ENCODE measurements at places on chromosomes 16 and 17.
A peak's percentile ranks its signal among the peaks of the same experiment; 100 is the strongest.

GRCh38 chr16:30628628-30629540 is 18.7 kb upstream of the ZNF689 start:
- DNase-seq: peak; percentile 75

DNA sequence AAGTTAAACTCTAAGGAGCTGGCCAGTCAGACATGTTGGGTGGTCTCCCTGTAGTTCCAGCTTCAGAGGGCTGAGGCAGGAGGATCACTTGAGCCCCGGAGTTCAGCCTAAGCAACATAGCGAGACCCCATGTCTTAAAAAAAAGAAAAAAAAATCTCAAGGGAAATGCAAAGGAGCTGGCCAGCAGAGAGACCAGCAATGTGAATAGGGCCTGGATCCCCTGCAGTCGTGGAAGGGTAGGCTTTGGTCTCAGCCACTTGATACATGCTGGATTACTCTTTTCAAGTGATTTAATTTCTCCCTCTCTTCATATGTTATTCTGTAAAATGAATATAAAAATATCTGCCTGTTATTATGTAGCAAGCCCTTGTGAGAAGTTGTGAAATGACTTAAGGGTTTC is 207.7 kb downstream of the SPECC1 start:
- no peak for DNase-seq

GRCh38 chr17:82970067-82970466 is 109.3 kb upstream of the METRNL start:
- no peak for DNase-seq

DNA sequence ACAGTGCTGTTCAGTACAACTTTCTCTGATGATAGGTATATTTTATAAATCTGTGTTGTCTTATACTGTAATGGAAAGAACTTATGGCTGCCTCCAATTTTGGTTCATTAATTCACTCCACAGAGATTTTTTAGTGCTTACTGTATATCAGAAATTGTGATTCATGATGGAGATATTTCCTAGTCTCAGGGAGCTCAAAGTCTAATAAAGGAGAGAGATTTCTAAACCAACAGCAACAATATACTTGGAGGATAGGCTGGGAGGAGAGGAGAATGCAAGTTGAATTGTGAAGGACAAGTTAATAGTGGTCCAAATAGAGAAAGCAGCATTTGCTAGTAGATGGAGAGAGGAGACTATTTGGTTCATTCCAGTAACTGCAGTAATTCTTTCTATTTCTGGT is 63.5 kb downstream of the TANC2 start:
- DNase-seq: no peak

DNA sequence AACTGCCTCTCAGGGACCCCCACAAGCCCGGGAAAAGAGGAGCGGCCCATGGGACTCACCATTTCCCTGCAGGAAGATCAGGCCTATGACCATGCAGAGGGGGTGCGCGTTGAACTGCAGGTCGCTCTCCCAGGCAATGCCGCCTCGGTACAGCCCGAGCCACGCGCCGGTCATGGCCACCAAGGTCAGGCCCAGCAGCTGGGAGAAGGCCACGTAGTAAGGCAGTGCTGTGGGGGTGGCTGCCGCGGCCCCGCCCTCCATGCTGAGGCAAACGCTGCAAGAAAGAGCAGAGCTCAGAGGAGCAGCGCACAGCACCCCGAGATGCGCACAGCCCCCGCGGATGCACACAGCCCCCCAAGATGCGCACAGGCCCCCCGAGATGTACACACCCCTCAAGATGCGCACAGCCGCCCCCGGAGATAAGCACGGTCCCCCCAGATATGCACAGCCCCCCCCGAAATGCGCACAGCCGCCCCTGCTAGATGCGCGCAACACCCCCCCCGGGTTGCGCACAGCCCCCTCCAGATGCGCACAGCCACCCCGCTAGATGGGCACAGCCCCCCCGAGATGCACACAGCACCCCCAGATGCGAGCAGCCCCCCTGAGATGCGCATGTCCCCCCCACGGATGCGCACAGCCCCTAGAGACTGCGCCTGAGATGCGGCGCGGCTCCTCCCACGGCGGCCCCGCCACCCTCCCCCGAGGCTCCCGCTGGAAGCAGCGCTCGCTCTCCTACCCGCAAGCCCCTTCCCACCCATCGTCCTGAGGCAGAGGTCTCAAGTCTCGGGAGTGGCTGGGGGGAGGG is 8.6 kb downstream of the CYB561 start:
- DNase-seq: no peak

DNA sequence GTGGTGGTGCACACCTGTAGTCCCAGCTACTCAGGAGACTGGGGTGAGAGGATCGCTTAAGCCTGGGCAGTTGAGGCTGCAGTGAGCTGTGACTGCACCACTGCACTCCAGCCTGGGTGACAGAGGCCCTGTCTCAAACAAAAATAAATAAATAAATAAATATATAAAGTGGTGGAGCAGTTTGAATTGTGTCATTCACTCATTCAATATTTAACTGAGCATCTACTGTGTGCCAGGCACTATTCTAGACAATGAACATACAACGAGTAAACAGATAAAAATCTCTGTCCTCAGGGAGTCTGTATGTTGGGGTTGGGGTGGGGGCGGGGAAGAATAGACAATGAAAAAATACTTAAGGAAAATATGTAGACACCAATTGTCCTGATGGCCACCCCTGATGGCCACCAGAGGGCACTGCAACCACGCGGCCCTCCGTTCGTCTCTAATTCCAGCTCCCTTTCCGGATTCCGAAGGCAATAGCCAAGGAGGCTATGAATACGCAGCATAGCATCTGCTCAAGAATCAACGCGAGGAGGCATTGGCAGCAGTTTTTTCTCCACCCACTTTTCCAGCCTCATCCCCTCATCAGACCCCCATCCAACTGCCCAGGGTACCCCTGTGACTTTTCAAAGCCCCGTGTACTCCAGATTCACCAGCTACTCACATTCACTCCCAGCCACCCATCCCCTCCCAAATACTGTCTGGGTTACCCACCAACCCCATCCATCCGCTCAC is 21.4 kb downstream of the QPRT start:
- DNase-seq: peak; percentile 36

DNA sequence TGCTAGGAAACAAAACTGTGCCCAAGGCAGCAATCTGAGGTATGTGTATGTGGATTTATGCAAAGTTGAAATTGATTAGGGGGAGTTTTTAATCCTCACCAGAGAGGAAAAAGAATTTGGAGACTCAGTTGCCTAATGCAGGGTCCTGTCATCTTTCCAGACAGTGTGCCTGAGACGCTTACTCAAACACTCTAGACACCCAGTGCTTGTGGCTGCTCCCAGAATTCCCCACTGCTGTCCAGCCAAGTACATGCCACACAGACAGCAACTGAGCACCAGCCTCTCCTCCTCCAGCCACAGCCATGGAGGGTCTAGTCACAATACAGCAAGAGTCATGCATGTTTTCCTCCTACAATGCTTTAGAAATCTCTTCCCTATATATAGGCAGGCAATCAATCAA is 118.1 kb downstream of the HIC1 start:
- no peak for DNase-seq

GRCh38 chr17:6591599-6592158 is 35.3 kb upstream of the PITPNM3 start:
- no peak for DNase-seq

GRCh38 chr17:3594976-3595375 is 14.2 kb downstream of the TRPV1 start:
- DNase-seq: no peak

GRCh38 chr16:80993307-80993706 is 13.4 kb downstream of the CMC2 start:
- DNase-seq: no peak

DNA sequence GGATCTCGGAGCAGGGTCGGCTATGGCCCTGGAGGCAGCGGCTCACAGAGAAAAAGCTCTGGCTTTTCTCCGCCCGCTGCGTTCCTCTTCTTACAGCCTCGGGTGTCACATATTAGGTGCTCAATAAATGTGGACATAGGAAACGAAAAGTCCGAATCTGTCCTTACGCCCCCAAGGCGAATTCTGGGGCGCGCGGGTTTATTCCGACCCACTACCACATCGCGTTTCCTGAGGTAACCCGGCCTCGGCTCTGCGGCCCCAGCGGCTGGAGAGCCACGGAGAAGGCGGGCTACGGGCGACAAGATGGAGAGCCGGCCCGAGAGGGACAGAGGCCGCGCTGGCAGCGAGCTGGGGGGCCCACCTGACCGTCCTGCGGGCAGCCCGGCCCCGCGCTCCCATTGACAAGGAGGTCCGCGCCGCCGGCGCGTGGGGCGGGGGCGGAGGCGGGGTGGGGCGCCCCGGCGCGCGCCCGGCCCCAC is 573 bp upstream of the GNAO1 start:
- no peak for DNase-seq

GRCh38 chr17:41101586-41102259 is at the start of gene KRTAP4-16:
TSS of gene KRTAP4-16 (minus strand) at chr17:41102209. CDS start at chr17:41102209, 0 bp downstream.
- DNase-seq: no peak

- DNase-seq: peak; percentile 22
Observed at GRCh38 chr16:82580298-82580890, 46.4 kb upstream of the CDH13 start.

GRCh38 chr17:36460265-36460937 is 26.1 kb upstream of the ZNHIT3 start:
- no peak for DNase-seq

DNA sequence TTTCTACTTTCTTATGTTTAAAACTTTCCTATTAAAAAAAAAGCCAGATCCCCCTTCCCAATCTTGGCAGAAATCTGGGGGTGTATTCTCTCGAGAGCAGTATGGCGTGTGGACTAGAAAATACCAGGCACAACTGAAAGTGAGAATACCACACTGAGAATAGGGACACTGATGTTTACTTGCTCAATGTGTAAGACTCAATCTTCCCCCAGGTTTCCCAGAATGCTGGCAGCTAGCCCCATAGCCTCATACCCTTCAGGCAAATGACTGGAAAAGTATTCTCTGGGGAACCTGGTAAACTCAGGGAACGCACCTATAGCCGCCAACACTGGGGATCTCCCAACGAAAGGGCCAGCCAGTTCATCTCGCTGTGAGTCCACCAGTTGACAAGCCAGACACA is 15.3 kb downstream of the ZZEF1 start:
- DNase-seq: no peak

GRCh38 chr17:28760601-28761562 is 17.1 kb downstream of the TRAF4 start:
- no peak for DNase-seq

- DNase-seq: no peak
Observed at GRCh38 chr17:79993390-79994227, 42.1 kb downstream of the TBC1D16 start.

- DNase-seq: no peak
Observed at GRCh38 chr17:50147841-50148225, 2.6 kb downstream of the PPP1R9B start.

GRCh38 chr17:7961421-7961820 is 29.4 kb downstream of the CNTROB start:
- DNase-seq: no peak

Data from amygdala (tissue), 56 donors.